ENCODE measurements at places on chromosomes 11 and 22.

GRCh38 chr11:130070846-130071200 is 1.1 kb downstream of the APLP2 start:
- no peak for DNase-seq

DNA sequence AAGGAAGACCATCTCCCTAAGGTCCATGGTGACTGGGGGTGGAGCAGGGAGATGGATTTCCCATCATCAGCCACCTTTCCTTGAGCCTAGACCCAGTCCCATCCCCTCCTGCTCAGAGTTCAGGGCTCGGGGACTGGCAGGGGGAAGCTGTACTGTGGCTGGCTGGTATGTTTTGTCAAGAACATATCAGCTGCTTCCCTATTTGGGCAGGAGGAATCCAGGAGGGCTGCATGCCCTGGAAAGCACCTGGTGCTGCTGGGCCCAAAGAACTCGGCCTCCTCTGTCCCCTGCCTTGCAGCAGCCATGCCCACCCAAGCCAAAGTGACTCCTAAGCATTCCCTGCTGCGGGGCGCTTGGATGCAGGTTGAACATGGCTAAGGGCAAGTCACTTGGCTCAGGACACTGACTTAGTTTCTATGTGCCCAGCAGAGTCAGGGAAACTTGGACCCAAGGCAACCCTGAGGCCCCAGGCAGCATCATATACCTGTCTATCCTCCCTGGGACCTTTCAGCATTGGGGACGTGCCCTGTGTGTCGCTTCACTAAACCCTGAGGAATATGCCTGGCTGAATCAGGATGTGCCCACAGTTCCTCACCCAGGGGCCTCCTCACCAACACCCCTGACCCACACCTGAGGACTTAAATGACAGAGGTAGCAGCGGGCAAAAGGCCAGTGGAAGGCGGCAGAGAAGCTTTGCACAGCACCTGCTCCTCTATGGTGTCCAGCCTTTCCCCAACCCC is 43.1 kb downstream of the BUD13 start:
- no peak for DNase-seq

- DNase-seq: no peak
Measured at GRCh38 chr11:70463478-70464255, 65.3 kb downstream of the CTTN start.

DNA sequence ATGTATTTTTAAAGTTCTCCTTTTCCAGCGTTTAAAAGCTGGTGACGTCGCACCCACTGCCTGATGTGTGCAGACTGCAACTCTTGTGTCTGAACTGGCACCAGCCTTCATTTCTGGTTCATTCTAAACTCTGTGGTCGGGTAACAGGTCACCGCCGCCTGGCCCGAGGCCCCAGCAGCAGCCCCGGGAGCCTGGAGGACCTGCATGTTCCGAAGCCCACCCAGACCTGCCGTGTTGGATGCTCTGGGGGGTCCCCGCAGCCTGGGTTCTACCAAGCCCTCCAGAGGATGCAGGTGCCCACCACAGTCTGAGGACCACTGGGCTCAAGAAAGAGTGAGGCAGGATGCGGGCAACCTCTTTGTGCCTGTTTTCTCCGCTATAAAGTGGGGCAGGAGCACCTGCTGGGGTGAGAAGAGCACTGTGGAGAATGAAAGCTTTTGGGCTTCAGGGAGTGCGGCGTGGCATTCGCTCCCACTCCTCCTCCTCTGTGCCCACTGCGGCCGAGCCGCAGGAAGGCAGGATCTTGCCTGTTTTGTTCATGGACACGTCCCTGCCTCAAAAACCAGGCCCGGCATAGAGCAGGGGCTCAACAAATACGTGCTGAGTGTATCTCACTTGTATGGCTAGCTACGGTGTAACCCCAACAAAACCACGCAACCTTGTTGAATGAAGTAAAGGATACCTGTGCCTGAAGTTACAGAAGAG is 40.1 kb downstream of the CERK start:
- no peak for DNase-seq

DNA sequence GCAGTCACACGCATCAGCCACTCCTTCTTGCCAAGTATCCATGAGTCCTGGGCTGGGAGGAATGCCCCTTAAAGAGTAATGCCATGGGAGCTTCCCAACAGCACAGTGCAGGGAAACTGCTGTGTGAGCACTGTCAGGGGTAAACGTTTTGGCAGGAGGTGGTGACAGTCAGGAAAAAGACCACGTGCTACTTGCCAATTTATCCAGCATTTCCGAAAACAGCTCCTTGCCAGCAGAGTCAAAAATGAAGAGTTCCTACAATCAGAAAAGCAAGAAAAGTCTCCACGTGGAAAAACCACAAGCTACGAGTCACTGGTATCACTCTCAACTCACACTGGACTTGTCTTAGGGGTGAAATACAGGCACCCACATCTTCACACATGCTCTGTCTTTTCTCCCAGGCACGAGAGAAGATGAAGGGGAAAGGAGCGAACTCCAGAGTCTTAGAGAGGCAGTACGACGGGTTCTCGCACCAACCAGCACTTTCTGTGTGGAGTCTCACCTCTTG is 9.9 kb downstream of the IFT27 start:
- DNase-seq: no peak

- DNase-seq: no peak
Measured at GRCh38 chr11:119427279-119427678, 4.3 kb upstream of the THY1 start.

- DNase-seq: peak; percentile 24
Measured at GRCh38 chr11:118791961-118792569, 1.1 kb upstream of the DDX6 start.

- peak; percentile 66 for DNase-seq
Measured at GRCh38 chr22:46661221-46661851, 41.1 kb downstream of the GRAMD4 start.

- no peak for DNase-seq
Measured at GRCh38 chr11:121715405-121715804, 262.6 kb upstream of the SORL1-AS1 start.

- DNase-seq: no peak
Measured at GRCh38 chr11:74371269-74372052, 26.8 kb downstream of the PGM2L1 start.

GRCh38 chr11:12120031-12121008 is 9.9 kb downstream of the MICAL2 start:
- no peak for DNase-seq

- no peak for DNase-seq
Measured at GRCh38 chr11:118374729-118375128, 15.3 kb downstream of the UBE4A start.

GRCh38 chr11:102528618-102529017 is 1.9 kb downstream of the MMP7 start:
- DNase-seq: no peak

DNA sequence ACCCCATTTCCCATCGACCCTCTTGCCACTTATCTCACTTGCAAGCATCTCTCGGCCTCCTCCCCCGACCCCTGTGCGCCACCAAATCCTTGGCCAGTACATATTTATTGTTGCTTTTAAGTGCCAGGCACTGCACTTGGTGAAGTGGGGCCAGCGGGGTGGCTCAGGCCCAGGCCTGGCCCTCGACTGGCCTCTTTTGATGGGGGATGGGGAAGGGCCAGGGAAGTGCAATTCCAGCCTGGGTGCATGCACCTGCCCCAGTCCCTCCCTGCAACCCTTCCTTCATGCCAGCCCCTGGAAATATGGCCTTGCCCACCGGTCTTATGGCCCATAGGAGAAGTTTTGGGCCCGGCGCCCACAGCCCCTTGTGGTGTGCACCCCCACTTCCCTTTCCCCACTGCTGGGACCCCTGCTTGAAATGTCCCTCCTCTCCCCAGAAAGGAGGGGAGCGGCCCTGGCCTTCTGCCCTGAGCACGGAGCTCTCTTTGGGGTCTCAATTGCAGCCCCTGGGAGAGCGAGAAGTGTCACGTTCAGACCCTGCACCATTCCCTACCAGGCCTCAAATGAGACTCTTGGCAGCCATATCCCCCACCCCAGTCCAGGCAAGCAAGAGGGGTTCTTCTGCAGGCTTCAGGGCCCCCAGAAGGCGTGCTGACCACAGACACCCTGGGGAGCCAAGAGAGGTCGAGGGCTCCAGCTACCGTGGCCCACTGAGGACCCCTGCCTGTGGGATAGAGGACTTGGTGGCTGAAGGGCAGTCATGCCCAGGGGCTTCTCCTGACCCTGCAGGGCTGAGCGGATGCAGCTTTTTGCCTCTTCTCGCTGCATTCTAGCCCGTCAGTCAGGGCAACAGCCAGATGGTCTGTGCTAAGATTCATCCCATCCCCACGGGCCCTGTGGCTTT is 961 bp downstream of the SUSD2 start:
- DNase-seq: no peak

DNA sequence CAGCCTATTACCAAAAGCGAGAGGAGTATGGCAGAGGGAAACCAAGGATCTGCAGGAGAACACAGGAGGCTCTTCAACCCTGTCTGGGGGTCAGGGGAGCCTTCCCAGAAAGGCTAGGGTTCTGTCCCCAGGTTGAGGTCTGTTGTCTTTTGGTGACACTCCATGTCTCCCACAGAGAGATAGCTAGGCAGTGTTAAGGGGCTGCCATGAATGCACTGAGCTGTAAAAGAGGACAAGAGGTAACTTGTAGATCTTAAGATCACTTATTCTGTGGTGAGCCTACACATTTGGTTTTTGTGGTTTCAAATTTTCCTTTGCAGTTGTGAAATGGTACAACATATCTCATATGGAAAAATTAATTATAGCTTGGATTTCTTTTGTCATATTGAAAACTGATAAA is 6.0 kb upstream of the ACER3 start:
- DNase-seq: no peak

- DNase-seq: no peak
Measured at GRCh38 chr11:128494418-128495332, 92.7 kb downstream of the ETS1 start.

DNA sequence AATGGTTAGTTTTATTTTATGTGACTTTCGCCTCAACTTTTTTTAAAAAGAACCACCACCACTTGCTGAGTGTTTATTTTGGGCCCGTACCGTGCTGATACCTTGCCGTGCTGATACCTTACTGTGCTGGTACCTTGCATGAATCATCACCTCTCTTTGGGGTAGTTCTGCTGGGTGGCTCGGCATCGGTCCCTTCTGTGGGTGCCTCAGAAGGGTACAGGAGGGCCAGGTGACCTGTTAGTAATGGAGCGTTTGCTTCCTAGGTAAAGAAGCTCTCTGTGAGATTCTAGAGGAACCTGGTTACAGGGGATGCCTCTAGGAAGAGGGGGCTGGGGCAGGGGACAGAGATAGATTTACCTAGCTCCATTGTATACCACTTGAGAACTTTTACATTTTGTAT is 17.1 kb downstream of the TOM1 start:
- DNase-seq: no peak

DNA sequence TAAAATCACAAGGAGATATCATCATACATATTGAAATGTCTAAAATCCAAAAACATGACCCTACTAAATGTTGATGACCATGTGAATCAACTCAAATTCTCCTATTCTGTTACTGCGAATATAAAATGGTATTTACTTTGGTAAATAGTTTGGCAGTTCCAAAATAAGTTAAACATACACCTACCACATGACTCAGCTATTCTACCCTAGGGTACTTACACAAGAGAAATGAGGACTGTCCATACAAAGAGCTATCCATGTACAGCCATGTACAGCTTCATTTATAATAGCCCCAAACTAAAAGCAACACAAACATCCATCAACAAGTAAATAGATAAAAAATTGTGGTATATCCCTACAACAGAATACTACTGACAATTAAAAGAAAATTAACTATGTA is 346.1 kb upstream of the TENM4 start:
- DNase-seq: no peak

DNA sequence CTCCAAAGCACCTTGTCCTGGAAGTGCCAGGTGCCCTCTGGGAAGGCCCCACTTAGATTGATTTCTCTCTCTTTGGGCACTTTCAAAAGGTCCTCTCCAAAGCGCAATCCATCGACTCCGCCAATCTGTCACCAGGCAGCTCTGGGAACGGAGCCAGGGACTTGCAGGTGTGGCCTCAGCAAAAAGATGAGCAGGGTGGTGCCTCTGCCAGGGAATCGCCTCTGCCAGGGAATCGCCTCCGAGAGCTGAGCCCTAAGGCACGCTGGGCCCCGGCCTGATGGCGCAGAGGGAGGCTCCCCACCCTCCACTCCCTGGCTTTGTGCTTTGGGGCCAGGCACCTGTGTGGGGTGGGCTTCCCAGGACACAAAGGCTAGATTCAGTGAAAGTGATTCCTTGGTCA is 1391.3 kb downstream of the TBC1D22A start:
- DNase-seq: no peak

- DNase-seq: no peak
Measured at GRCh38 chr11:102279641-102280170, 37.6 kb upstream of the BIRC3 start.

- DNase-seq: no peak
Measured at GRCh38 chr11:60699284-60699691, at the start of gene MS4A8. Gene MS4A8, plus strand, starts transcription at chr11:60699612. Its CDS starts 1,249 bp downstream, at chr11:60700861.

DNA sequence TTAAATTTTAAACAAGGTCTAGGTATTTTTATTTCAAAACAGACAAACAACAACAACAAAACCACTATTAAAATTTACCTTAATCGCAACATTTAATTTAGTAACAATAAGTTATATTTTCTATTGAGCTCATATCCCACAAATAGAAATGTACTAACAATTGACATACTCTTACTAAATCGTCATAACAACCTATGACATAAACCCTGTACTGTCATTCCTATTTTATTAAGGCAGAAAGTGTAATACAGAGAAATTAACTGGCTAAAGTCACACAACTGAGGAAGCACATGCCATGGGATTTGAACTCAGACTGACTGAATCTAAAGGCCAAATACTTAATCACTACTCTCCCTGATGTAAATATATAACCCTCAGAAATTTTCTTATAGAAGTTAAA is 3.0 kb downstream of the KIF18A start:
- DNase-seq: no peak

- no peak for DNase-seq
Measured at GRCh38 chr11:71169313-71169712, 83.1 kb downstream of the SHANK2 start.

- no peak for DNase-seq
Measured at GRCh38 chr11:86056351-86056854, 12.5 kb downstream of the PICALM start.

All from activated CD4-positive, alpha-beta T cell treated with anti-CD3 and anti-CD28 coated beads, Interleukin-2, amount 50 U/mL, for 4 hours (primary cell).